ENCODE measurements at places on chromosomes 11 and 22.
A peak's percentile ranks its signal among the peaks of the same experiment; 100 is the strongest.

GRCh38 chr11:94786264-94787126 is 18.3 kb downstream of the AMOTL1 start:
- no peak overlapping the region for H3K27ac ChIP-seq
- no peak overlapping the region for H3K4me3 ChIP-seq
- no peak for DNase-seq
- H3K36me3 ChIP-seq = no peaks in the 10 kb centered on the region
- H3K27me3 ChIP-seq = no peaks in the 10 kb centered on the region

DNA sequence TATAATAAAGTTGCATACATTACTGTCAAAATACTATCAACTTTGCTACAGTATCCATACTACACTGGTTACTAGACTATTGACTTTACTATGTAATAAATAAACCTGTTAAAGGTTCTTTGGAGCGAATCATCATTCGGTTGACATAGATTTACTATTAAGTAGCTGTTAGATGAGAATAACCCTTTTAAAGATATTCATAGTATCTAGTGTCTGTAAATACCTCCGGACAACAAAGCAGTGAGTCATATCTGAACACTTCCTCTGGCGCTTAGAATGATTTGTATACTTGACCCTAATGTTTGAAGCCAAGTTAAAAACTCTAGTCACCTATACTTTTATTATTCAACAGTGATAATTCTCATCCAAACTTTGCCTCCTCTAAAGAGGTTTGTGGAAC is 84.7 kb downstream of the MSANTD4 start:
- no peaks in the 10 kb centered on the region for H3K36me3 ChIP-seq
- no peak overlapping the region for H3K27ac ChIP-seq
- H3K4me1 ChIP-seq = no peaks in the 10 kb centered on the region
- no peak overlapping the region for H3K4me3 ChIP-seq
- DNase-seq = no peak

GRCh38 chr11:103661185-103661584 is 375.3 kb upstream of the DDI1 start:
- DNase-seq = no peak
- no peaks in the 10 kb centered on the region for H3K36me3 ChIP-seq
- H3K4me1 ChIP-seq = no peaks in the 10 kb centered on the region
- H3K27me3 ChIP-seq = no peaks in the 10 kb centered on the region
- no peak overlapping the region for H3K27ac ChIP-seq

- H3K36me3 ChIP-seq = no peaks in the 10 kb centered on the region
- no peak overlapping the region for H3K4me3 ChIP-seq
- H3K4me1 ChIP-seq = no peaks in the 10 kb centered on the region
- no peak for DNase-seq
- H3K27me3 ChIP-seq = no peaks in the 10 kb centered on the region
- H3K27ac ChIP-seq = no peak overlapping the region
Observed at GRCh38 chr11:12029738-12030363, 21.4 kb upstream of the DKK3 start.

DNA sequence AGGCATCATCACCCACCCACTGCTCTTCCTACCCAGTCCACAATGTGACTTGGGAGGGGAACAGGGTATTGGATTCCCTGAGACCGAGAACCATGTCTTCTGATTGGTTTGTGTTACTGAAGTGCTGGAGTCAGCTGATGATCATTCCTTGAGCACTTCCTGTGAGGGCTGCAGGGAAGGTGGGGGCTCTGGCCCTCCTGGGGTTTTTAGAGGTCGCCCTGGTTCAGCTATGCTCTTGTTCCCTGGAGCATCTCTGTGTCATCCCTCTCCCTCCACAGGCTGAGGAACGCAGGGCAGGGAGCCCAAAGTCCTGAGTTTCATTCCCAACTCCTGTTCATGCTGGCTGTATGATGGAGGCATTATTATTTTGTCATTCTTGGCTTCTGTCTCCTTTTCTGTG is 6.7 kb downstream of the ZC3H7B start:
- peak; percentile 43 for DNase-seq
- peak overlapping the region; percentile 17 for H3K27ac ChIP-seq
- peaks cover 14% of the 10 kb centered on the region for H3K36me3 ChIP-seq
- H3K4me3 ChIP-seq = no peak overlapping the region
- no peaks in the 10 kb centered on the region for H3K27me3 ChIP-seq
- peaks cover 7% of the 10 kb centered on the region for H3K4me1 ChIP-seq

DNA sequence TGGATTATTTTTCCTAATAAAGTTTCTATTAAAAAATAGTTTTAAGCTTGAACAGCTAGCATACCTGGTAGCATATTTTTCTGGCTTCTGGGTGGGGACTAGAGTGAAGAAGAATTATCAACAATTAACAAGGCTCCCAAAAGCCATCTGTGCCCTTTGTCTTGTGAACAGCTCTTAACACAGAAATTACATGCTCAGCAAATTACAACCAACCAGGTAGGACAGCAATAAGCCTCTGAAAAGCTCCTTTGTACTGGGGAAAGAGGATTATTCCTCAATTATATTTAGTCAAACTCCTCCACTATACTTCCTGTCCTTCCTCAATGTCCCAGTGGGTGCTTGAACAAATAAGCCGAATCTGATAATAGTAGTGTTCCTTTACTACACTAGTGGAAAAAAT is 162.8 kb downstream of the RAB38 start:
- peaks cover 2% of the 10 kb centered on the region for H3K27me3 ChIP-seq
- H3K4me3 ChIP-seq = no peak overlapping the region
- no peaks in the 10 kb centered on the region for H3K36me3 ChIP-seq
- no peaks in the 10 kb centered on the region for H3K4me1 ChIP-seq

DNA sequence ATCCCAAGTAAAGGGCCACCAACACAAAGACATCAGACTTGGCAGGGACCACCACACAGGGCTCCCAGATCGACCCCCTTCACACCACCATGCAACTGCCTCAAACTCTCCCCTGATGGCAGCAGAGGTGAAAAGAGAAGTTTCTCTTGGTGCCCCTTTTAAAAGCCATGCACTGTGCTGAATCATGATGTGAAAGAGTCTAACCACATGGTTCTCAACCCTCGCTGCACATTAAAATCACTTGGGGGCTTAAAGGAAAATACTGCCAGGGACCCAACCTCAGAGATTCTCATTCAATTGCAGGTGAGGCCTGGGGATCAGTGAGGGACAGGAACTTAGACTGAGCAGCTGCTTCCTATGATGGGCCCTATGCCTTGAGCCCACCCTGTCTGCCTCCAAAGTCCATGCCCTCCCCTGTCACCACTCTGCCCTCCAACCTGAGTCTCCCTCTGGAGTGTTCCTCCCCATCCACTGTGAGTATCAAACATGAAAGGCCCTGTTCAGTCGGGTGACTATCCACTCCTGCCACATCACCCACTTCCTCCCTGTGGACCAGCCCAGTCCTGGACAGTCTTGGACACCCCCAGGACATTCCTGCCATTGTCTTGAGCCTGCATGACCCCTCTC is 40.8 kb downstream of the PLEKHA7 start:
- no peak overlapping the region for H3K27ac ChIP-seq
- no peak overlapping the region for H3K4me3 ChIP-seq
- H3K27me3 ChIP-seq = no peaks in the 10 kb centered on the region
